Activated T-cell treated with anti-CD3 and anti-CD28 coated beads, Interleukin-2, amount 50 U/mL, for 48 hours (primary cell): ENCODE measurements at places on chromosomes 13 and 19.

GRCh38 chr19:31408460-31409124, 59.4 kb upstream of the TSHZ3 start:
- no peak for DNase-seq

DNA sequence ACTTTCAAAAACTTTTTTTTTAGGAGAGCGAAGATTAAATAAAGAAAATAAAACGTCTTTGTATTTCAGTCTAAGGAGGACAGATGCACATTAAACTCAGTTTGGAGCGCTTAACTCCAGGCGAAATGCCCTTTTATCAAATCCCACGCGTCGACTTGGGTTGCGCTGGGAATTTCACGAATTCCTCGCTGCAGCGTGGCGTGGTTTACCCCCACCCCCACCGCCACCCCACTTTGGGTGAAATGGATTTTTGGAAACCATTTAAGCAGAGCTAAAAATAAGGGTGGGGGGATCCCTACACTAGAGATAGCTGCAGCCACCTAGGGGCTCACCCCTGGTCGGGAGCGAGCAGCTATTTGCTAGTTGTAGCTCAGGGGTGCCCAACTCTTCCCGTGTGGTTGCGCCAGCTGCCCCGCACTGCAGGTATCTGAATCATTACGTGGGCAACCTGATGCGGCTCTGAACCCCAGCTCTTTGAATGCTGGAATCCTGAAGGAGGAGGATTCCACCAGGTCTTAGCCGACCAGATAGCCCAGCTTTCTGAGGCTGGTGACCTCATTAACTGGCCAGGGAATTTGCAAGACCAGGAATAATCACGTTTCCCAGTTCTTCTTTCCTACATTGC, 6.5 kb upstream of the TSHZ3 start:
- DNase-seq = no peak

GRCh38 chr13:68170961-68171360, 940.8 kb upstream of the PCDH9 start:
- no peak for DNase-seq

GRCh38 chr13:72208112-72208645, 341.2 kb upstream of the DACH1 start:
- no peak for DNase-seq

DNA sequence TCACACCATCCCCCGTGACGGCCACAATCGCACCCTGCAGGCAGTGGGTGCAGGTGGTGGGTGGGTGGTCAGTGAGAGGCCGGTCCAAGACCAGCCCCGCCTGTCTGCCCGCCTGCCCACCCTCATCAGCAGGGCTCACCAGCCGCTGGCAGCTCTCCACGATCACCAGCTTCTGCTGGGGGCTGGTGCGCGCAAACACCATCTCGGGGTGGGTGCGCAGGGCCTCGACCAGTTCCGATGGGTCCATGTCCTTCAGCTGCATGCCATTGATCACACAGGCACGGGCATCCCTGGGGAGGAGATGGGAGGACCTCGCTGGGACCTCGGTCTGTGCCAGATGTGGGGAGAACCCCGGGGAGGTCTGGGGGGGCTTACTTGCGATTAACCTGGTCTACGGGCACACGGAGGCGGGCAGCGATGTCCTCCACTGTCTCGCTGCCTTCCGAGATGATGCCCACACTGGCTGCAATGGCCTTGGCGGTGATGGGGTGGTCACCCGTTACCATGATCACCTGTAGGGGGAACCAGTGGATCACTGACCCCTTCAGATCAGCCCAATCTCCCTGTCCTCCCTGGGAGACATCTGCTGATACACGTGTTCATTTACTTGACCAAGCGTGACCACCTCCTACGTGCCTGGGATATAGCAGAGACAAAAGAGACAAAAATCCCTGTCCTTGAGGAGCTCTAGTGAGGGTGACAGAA, 8.0 kb downstream of the ATP4A start:
- DNase-seq = no peak

- no peak for DNase-seq
Observed at GRCh38 chr19:37692956-37693620, 26.5 kb downstream of the ZNF607 start.
